GM04503 (cell line): ENCODE measurements at places on chromosomes 2 and 18.

- DNase-seq = no peak
Observed at GRCh38 chr2:241340631-241341163, 15.4 kb upstream of the FARP2 start.

DNA sequence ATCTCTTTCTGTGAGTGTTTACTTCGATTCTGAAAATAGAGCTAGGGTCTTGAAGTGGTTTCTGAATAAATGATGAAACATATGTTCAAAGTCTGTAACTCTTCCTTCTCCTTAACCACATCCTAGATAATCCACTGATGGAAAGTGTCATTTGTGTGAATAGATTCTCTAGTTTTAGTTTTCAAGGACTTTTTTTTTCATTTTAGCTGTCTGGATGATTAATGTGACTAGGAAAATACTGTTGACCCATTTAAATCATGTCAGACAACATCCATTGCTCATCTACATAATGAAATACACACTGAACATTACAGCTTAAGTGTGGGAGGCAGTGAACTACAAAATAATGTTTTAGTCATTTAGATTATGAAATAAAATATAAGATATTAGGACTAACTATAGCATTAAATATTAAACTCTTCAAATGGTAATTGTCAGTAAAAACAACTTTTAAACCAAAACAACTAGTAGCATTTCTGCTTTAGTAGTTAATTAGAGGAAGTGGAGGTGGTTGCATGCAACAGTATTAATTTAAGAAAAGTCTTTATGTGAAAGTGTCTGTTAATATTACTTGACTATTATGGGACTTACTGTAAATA, 39.1 kb upstream of the DLX1 start:
- no peak for DNase-seq

- no peak for DNase-seq
Observed at GRCh38 chr2:235504441-235505180, 10.8 kb downstream of the AGAP1 start.

DNA sequence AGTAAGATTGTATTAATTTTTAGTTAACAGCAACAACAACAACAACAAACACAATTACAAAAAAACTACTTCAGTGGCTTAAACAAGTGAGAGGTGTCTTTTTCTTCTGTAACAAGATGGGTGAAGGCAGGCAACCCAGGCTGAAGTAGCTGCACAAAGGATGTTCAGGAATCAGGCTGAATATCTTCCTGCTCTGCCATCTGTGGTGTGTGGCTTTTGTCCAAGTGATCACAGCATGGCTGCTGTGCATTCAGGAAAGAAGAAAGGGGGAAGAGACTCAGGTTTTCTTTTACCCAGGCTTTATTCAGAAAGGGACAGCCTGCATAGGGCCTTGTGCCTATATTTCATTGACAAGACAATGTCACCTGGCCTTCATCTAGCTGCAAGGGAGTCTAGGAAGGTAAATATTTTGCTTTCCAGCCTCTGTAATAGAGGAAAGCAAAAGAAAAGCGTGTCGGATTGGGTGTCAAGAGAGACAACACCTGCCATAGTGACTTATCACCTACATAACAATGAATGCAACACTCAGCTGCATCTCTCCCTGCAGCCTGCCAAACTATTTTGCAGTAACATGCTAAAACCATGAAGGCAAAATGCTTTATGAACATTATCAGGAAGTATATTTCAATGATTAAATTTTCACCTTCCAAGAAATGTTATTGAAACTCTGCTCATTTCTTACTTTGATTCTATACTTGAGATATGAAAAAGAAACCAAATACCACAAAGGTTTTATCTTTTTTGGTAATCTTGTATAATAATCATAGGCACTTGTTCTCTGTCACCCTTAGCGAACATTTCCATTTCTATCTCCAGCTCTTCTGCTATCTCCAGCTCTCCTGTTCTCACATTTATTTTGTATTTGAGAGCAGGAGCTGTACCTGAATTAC, 14.6 kb downstream of the G6PC2 start:
- DNase-seq = no peak

- DNase-seq = no peak
Observed at GRCh38 chr18:22026362-22026761, 143.0 kb upstream of the GATA6 start.
